ENCODE measurements at places on chromosomes 2 and 18. TPM values are rescaled to one million over a fixed set of nuclear protein-coding genes. Genes with fewer than 3 reads are reported as not detected.

Gene CLEC4F
- 3.3 TPM for total RNA-seq

Gene ALPP
- not detected for total RNA-seq

Gene GNAL
- total RNA-seq, result 2.1 TPM

Gene TMEM131
- 21.4 TPM for total RNA-seq

Gene ZAP70
- total RNA-seq, result 4.0 TPM

Gene TRABD2A
- 0.52 TPM for total RNA-seq

Gene BIN1
- total RNA-seq, result 43.5 TPM

Gene ASB18
- not detected for total RNA-seq

Gene HOXD4
- not detected for total RNA-seq

Gene ASPRV1
- total RNA-seq, result not detected

DNA sequence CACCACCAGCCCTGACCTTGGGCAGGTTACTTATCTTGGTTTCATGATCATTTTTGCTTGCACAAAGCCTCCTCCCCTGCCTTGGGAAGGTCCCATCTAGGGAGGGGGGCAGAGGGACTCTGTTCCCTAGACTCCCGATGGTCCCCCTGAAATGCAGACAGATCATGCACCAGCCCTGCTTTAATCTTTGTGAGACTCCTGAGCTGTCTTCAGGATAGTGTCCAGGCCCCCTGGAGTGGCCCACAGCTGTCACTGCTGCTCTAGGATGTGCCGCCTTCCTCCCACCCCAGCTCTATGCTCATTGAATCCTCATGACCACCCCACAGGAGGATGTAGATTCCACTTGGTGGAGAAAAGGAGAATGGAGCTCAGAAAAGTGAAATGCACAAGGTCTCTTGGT, 28.0 kb downstream of the PCARE start:
- no peak overlapping the region for H3K4me3 ChIP-seq
- H3K4me1 ChIP-seq, result peaks cover 9% of the 10 kb centered on the region
- DNase-seq, result no peak

DNA sequence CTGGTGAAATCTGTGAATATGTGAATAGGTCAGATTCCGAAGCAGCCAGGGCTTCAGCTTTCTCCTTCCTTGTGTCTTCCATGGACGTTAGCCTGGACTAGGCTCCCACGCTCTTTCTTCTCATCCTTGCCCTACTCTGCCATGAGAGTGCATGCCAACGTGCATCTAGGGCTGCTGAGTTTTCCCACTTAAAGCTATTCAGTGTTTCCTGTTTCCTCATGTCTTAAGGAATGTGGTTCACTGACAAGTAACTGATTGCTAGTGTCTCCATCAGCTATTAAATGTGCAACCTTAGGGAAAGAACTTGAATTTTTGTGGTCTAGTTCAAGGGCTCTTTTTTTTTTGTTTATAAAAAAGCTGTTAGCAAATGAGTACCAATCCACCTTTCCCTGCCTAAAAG, 642.3 kb upstream of the LINC00305 start:
- no peaks in the 10 kb centered on the region for H3K4me1 ChIP-seq
- H3K27ac ChIP-seq, result no peak overlapping the region
- no peak for DNase-seq
- no peaks in the 10 kb centered on the region for H3K36me3 ChIP-seq

DNA sequence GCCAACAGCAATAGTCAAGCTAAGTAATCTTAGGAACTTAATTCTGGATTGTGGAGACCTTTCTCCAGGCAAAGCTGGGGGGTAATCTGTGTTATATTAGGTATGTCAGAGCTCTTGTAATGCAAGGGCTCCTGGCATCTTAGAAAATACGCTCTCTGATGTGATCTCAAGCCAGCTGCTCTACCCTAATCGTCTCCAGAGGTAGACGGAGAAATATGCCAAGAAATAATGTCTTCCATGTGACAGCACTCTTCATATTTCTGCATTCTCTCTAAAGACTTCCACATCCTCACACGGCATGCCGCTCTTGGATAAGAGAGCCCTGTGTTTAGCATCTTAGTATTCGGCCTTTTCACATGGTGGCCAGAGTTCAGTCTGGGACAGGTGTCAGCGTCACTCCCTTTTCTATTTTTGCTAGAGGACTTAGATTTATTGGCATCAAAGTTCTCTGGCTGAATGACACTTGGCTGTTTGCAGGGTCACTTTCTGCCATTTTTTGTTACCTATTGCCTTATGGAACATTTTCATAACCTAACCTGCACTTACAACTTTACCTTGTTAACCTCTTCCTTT, 25.2 kb downstream of the CAPN13 start:
- no peak for DNase-seq
- H3K4me3 ChIP-seq, result no peak overlapping the region
- H3K27ac ChIP-seq, result no peak overlapping the region
- H3K36me3 ChIP-seq, result no peaks in the 10 kb centered on the region
- H3K27me3 ChIP-seq, result no peaks in the 10 kb centered on the region

- H3K27ac ChIP-seq, result no peak overlapping the region
- no peaks in the 10 kb centered on the region for H3K36me3 ChIP-seq
- H3K27me3 ChIP-seq, result no peaks in the 10 kb centered on the region
- H3K4me1 ChIP-seq, result no peaks in the 10 kb centered on the region
- no peak for DNase-seq
- no peak overlapping the region for H3K4me3 ChIP-seq
Observed at GRCh38 chr2:25176138-25176537, 7.8 kb upstream of the POMC start.

DNA sequence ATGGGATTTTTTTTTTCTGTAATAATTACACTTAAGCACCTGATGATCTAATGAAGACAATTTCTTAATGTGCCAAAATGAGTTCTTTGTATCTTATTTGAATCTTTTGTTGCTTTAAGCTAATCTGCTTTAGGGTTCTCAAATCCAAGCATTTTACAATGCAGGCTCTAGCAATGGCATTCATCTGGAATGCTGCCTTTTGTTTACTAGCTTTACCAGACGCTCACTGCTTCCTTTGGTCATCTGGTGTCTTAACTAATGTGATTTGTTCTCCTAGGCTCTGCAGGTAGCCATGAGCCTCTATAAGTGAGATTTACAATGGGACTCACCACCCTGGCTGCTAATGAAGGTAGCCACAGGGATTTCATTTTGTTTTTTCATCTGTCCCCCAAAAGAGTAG, 100.3 kb downstream of the GREB1L start:
- H3K27me3 ChIP-seq, result no peaks in the 10 kb centered on the region
- H3K27ac ChIP-seq, result no peak overlapping the region
- H3K4me1 ChIP-seq, result no peaks in the 10 kb centered on the region
- H3K36me3 ChIP-seq, result no peaks in the 10 kb centered on the region

DNA sequence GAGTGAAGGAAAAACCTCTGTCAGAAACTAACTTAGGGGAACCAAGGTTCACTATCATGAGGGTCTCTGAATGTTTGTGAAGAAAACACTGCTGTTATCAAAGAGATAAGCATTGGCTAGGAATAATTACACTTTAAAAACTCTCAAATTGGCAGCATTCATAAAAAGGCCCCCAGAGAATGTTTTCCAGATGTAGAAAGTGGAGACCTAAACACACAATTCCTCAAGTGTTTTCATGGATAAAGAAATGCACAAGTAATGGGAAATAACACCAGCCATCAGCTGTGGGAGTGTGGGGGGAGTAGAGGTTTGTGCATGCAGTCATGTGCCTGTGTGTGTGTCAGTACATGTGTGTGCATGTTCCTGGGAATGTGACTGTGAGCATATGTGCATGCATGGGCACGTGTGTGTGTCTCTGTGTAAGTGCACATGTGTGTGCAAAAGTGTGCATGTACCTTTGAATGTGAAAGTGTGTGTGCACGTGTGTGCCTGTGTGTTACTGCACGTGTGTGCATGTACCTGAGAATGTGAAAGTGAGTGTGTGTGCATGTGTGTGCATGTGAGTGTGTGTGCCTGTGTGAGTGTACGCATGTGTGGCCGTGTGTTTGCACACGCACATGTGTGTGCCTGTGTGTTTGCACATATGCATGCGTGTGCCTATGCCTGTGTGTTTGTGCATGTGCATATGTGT, 854.3 kb upstream of the SALL3 start:
- H3K36me3 ChIP-seq, result no peaks in the 10 kb centered on the region
- no peak for DNase-seq
- H3K4me1 ChIP-seq, result no peaks in the 10 kb centered on the region
- H3K27me3 ChIP-seq, result no peaks in the 10 kb centered on the region
- H3K27ac ChIP-seq, result no peak overlapping the region

DNA sequence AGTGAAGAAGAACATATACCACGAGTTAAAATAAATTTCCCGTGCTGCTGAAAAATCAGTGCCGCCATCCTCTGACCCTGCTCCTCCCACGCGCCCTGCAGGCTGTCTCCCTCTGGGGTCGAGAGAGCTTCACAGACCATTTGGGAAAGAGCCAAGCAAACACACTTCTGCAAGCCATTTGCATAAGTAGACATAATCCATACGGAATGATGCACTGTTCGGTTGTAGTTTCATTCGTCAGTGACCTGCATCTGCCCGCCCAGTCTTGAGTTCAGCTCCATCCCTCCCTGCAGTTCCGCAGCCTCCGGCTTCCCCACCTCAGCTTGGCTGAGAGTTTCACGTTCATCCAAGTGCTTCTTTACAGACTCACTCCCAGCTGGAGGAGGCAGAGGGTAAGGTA, 69.6 kb downstream of the TRAPPC12 start:
- no peaks in the 10 kb centered on the region for H3K27me3 ChIP-seq
- H3K27ac ChIP-seq, result no peak overlapping the region
- DNase-seq, result no peak
- H3K4me3 ChIP-seq, result no peak overlapping the region
- H3K4me1 ChIP-seq, result no peaks in the 10 kb centered on the region
- no peaks in the 10 kb centered on the region for H3K36me3 ChIP-seq

DNA sequence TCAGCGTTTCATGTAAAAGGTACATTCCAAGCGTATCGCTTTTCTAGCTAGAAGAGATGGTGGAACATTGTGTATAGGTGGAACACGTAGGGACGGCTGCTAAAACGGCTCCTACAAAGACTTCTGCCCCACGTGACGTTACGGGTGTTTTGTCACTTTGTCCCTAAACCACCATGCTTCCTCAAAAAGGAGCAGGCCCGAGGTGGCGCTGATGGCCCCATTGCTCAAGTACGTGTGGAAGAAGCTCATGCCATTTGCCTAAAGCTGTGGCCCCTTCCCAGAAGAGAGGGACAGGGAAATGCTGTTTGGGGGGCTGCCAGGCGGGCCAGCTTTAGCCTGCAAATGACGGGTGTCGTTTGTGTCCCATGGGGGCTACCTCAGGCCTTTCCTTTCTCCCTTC, 72.7 kb downstream of the TMEM247 start:
- no peak overlapping the region for H3K4me3 ChIP-seq
- H3K27me3 ChIP-seq, result no peaks in the 10 kb centered on the region
- no peaks in the 10 kb centered on the region for H3K36me3 ChIP-seq

DNA sequence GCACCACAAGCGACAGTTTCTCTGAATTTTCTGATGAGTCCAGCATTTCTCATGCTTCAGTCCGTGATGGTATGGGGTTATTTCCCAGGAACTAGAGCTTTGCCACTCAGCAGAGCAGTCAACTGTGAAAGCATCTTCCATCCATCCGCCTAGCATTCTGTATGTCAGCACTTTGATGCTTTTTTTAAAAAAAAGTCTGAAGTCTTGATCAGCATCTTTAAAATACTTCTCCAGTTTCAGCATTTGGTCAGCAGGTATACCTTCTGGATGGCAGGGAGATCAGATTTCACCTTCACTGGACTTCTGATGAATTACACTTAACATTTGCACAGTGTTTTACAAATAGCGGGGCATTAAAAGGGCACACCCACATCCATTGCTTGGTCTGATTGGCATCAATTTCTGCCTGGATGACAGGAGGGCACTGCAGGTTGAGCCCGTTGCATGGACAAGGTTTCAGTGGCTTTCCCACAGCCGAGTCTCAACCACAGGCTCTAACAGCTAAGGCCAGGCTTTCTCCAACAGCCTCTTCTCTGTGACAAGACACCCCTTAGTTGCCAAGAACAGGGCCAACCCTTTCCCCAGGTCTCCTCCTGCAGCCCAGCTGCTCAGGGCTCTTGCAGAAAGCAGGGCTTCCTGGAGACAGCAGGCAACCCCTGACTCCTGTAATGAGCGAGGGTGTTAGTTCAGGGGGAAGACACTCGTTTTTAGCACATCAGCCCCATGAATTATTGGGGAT, 54.0 kb downstream of the EMILIN2 start:
- H3K4me1 ChIP-seq, result peaks cover 1% of the 10 kb centered on the region
- no peak for DNase-seq
- no peaks in the 10 kb centered on the region for H3K36me3 ChIP-seq

- H3K27me3 ChIP-seq, result no peaks in the 10 kb centered on the region
- H3K36me3 ChIP-seq, result no peaks in the 10 kb centered on the region
- DNase-seq, result no peak
- H3K4me3 ChIP-seq, result no peak overlapping the region
- H3K27ac ChIP-seq, result no peak overlapping the region
- peaks cover 9% of the 10 kb centered on the region for H3K4me1 ChIP-seq
Observed at GRCh38 chr2:8006181-8006580, 675.7 kb upstream of the ID2 start.

GRCh38 chr2:179049546-179050311, at the start of gene CCDC141:
Gene CCDC141 (minus strand): TSS chr2:179050137. CDS start chr2:179049941, 196 bp downstream.
- H3K4me3 ChIP-seq, result no peak within 1 kb of the TSS
- H3K27ac ChIP-seq, result no peak within 1 kb of the TSS
- peaks cover 11% of the 10 kb centered on the region for H3K4me1 ChIP-seq
- no peaks in the 10 kb centered on the region for H3K27me3 ChIP-seq

DNA sequence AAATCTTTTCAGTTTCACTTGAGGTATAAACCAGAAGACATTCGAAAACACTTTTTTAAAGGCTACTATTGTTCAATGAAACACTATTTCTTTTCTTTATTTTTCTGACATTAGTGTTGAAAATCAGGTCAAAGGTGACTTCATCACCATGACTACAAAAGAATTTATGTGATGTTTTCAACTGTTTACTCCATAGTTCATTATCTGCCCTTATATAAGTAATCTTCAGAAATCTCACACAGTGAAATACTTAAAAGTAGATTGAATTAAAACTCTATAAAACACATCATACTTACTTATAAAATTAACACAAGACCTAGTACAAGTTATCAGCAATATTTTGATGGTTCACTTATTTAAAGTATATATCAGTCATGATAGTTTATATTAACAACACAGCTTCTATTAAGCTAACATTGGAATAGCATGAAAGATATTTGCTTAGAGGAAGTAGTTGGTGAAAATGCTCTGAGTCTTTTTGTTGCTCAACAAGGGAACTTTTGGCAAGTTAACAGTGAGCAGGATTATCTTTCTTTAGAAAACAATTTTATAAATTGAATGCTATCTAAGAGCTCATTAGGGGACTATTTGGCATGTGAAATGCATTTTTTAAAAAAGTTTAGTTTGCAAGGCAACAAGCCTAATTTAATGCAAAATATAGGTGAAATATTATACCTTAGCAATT, 60.8 kb downstream of the MC4R start:
- no peak for DNase-seq
- no peak overlapping the region for H3K4me3 ChIP-seq
- no peaks in the 10 kb centered on the region for H3K4me1 ChIP-seq

- H3K4me3 ChIP-seq, result no peak overlapping the region
- H3K4me1 ChIP-seq, result peaks cover 11% of the 10 kb centered on the region
- H3K27me3 ChIP-seq, result no peaks in the 10 kb centered on the region
- no peaks in the 10 kb centered on the region for H3K36me3 ChIP-seq
- peak; percentile 47 for DNase-seq
- no peak overlapping the region for H3K27ac ChIP-seq
Observed at GRCh38 chr18:55998071-55998522, 410.1 kb upstream of the TCF4 start.
